ENCODE measurements at places on chromosomes 1 and 21.

GRCh38 chr1:150976879-150977694, 2.5 kb upstream of the CERS2 start:
- peaks cover 42% of the 10 kb centered on the region for H3K4me1 ChIP-seq
- no peaks in the 10 kb centered on the region for H3K36me3 ChIP-seq
- no peak overlapping the region for H3K4me3 ChIP-seq

- H3K4me3 ChIP-seq = peak within 1 kb of the TSS; percentile 85
- H3K4me1 ChIP-seq = peaks cover 4% of the 10 kb centered on the region
- no peaks in the 10 kb centered on the region for H3K27me3 ChIP-seq
- DNase-seq = no peak
- peaks cover 7% of the 10 kb centered on the region for H3K36me3 ChIP-seq
These were observed at the start of gene SV2A for GRCh38 chr1:149917571-149918144. SV2A (minus strand) TSS chr1:149917844; CDS start chr1:149913840, 4,004 bp downstream.

GRCh38 chr21:31974454-31974985, 101.7 kb downstream of the HUNK start:
- H3K27me3 ChIP-seq = no peaks in the 10 kb centered on the region
- H3K4me3 ChIP-seq = no peak overlapping the region
- no peaks in the 10 kb centered on the region for H3K4me1 ChIP-seq
- H3K36me3 ChIP-seq = no peaks in the 10 kb centered on the region
- no peak for DNase-seq

DNA sequence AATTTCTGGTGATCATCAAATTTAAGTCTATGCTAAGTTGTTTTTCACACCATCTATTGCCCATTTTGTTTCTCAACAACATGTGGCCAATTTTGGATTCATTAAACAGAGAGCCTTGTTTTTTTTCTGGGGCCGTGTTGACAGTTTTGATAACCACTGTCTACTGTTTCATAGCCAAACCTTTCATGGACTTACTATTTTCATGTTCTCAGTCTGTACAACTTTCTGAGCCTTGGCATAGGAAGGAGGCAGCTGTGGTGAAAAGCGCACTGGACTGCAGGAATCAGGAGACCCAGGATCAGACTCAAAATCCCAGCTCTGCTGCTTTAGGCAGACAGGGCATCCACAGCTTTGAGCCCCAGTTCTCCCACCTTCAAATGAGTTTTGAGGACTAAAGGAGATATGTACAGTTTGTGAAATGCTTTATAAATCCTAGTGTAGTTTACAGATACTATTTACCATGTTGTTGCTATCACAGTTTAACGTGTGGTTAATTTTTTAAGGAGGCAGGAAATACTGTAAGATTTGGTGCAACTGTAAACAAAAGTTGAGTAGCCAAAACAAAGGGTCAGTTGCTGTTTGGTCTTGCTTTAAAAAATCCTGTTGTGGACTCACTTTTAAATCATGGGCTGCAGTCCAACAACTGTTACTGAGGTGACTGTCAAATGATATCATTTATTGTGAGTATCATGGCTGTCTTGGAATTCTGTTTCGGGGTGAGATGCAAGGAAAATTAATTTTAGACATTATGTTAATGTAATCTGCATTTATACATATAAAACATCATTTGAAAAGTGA, 2.9 kb downstream of the MACO1 start:
- no peaks in the 10 kb centered on the region for H3K27me3 ChIP-seq
- no peak overlapping the region for H3K4me3 ChIP-seq
- no peaks in the 10 kb centered on the region for H3K4me1 ChIP-seq
- H3K36me3 ChIP-seq = no peaks in the 10 kb centered on the region

DNA sequence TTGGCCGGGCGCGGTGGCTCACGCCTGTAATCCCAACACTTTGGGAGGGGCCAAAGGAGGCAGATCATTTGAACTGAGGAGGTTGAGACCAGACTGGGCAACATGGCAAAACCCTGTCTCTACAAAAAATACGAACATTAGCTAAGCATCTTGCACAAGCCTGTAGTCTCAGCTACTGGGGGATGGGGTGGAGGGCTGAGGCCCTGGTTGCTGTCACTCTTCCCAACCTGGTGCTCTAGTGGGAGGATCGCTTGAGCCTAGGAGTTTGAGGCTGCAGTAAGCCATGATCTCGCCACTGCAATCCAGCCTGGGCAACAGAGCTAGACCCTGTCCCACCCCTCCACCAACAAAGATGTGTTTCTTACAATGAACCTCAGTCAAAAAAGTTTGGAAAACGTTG, 2.8 kb downstream of the PHGDH start:
- peaks cover 35% of the 10 kb centered on the region for H3K36me3 ChIP-seq
- peak overlapping the region; percentile 99 for H3K4me3 ChIP-seq
- H3K4me1 ChIP-seq = peaks cover 32% of the 10 kb centered on the region

- H3K27ac ChIP-seq = no peak overlapping the region
- no peaks in the 10 kb centered on the region for H3K27me3 ChIP-seq
- H3K36me3 ChIP-seq = peaks cover 13% of the 10 kb centered on the region
- H3K4me3 ChIP-seq = no peak overlapping the region
These were observed 29.5 kb downstream of the LIN9 start for GRCh38 chr1:226279498-226279897.

GRCh38 chr1:201939574-201939973, 6.8 kb downstream of the LMOD1 start:
- DNase-seq = no peak
- H3K27ac ChIP-seq = no peak overlapping the region
- peaks cover 5% of the 10 kb centered on the region for H3K4me1 ChIP-seq
- no peaks in the 10 kb centered on the region for H3K36me3 ChIP-seq
- no peaks in the 10 kb centered on the region for H3K27me3 ChIP-seq
- no peak overlapping the region for H3K4me3 ChIP-seq

DNA sequence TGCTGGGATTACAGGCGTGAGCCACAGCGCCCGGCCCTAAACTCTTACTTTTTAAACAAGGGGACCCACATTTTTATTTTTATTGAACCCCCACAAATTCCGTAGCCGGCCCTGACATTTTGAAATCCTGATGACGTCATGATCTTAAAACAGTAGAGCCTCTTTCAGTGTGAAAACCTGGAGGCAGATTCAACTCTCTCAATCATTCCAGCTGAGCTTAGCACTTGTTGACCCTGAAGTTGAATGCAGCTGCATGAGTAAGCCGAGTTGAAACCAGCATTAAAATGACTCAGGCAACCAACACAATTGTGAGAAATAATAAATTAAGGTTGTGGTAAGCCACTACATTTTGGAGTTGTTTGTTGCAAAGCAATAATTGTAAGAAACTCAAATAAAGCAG, 93.9 kb upstream of the ADGRL4 start:
- no peak overlapping the region for H3K4me3 ChIP-seq
- no peak overlapping the region for H3K27ac ChIP-seq
- no peak for DNase-seq
- no peaks in the 10 kb centered on the region for H3K36me3 ChIP-seq

DNA sequence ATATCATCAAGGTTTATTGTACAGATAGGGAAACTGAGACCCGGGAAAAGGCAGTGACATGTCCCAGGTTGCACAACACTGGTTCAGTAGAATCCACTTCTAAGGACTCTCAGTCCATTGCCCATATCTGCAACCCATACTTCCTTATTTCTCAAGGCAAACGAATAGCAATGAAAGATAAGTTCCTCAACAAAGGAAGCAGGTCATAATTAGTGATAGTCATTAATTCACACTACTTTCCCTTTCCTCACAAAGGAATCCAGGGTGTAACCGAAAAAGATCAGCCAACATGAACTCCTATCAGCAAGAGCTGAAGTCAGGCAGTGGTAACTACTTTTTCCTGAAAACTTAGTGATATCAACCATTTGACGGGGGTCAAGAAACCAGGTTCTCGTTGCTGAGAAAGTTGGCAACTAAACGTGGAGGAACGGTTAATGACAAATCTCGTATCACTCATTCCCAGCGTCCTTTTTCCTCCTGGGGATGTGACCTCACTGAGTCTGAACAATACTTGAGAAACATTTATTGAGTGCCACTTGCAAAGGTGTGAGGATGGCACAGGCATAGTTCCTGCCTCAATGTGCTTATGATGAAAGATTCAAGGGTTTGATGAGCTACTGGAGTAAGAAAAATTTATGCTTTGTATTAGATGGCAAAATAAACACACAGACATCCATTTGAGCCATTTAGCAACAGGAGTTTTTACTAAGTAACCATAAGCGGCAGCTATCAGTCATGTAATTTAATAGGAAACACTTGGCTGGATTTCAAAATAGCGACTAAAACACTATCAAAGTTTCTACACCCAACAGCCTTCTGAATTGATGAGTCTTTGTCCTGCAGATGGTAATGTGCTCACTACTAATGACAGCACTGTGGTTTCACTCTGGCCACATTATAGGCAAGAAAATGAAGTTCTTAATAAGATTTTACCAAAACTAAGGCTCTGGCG, 82.3 kb downstream of the PLPP3 start:
- DNase-seq = no peak
- no peak overlapping the region for H3K27ac ChIP-seq
- peaks cover 5% of the 10 kb centered on the region for H3K4me1 ChIP-seq
- peaks cover 18% of the 10 kb centered on the region for H3K36me3 ChIP-seq

DNA sequence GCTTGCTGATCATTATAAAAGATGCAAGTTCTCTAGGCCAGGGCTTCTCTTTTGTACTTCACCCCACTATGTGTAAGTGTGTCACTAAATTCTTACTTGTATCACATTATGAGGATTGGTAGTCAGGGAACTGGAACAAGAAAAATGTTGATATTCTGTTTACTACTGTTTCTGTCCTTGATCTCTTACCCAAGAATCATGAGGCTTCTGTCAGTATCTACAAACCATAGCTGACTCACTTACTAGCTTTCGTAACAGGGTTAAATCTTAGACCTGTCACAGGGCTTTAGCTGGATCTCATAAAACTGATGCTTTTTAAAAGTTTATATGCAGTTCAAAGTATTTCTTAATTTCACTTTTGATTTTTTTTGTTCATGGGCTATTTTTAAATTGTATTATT, 681.2 kb downstream of the PLPP3 start:
- no peak overlapping the region for H3K4me3 ChIP-seq
- H3K27ac ChIP-seq = no peak overlapping the region
- no peaks in the 10 kb centered on the region for H3K27me3 ChIP-seq
- no peaks in the 10 kb centered on the region for H3K36me3 ChIP-seq

GRCh38 chr21:29379517-29380054, 80.9 kb downstream of the BACH1 start:
- no peaks in the 10 kb centered on the region for H3K27me3 ChIP-seq
- H3K4me1 ChIP-seq = no peaks in the 10 kb centered on the region
- no peaks in the 10 kb centered on the region for H3K36me3 ChIP-seq
- DNase-seq = no peak
- no peak overlapping the region for H3K27ac ChIP-seq

- H3K4me3 ChIP-seq = no peak overlapping the region
- DNase-seq = no peak
- no peak overlapping the region for H3K27ac ChIP-seq
- H3K27me3 ChIP-seq = no peaks in the 10 kb centered on the region
These were observed 169.3 kb upstream of the CSF3R start for GRCh38 chr1:36652011-36652410.

DNA sequence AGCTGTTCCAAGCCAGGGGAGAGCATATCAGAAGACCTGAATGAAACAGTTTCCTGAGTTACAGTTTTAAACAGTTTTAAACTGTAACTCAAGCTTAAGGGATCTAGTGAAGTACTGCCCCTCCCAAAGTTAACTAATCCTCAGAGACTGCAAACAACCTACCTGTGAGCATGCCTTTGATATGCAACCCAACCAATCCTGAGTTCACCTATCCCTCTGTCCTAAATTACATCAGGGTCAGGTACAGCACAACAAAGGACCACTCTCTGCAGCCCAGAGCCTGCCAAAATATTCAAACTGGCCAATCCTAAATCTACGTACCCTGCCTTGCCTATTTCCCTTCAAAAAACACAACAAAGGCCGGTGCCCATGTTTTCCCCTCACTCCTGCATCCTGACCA, 32.8 kb upstream of the RAVER2 start:
- no peak for DNase-seq
- no peaks in the 10 kb centered on the region for H3K4me1 ChIP-seq

GRCh38 chr1:94438692-94439276, 20.6 kb downstream of the ABCD3 start:
- H3K27ac ChIP-seq = no peak overlapping the region
- H3K36me3 ChIP-seq = no peaks in the 10 kb centered on the region
- no peaks in the 10 kb centered on the region for H3K27me3 ChIP-seq
- DNase-seq = no peak

DNA sequence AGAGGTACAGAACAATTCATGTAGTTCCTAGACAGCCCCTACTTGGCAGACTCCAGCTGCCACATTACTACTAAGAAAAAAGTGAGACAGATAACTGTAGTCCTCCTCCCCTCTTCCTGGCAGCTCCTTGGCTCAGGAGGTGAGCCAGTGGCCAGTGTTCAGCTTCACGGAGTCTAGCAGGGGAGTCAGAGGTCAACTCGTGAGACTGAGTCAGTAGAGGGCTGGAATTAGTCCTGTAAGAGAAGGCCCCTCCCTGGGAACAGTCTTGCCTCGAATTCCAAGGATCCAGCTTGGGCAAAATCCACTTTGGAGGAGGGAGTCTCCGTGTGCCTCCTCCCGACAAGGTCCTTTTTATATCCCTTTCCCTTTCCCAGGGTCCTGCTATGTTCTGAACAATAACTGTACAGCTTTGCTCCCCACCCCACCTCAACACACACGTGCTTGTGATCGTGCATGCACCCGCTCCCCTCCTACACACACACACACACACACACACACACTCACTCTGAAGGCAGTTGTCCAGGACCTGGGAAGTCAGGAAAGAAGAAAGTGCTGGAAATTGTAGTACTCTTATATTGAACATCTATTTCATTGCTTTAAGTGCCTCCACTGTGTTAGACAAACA, 22.5 kb upstream of the SLC27A3 start:
- H3K27me3 ChIP-seq = no peaks in the 10 kb centered on the region
- no peak overlapping the region for H3K27ac ChIP-seq
- no peak overlapping the region for H3K4me3 ChIP-seq
- no peaks in the 10 kb centered on the region for H3K4me1 ChIP-seq

DNA sequence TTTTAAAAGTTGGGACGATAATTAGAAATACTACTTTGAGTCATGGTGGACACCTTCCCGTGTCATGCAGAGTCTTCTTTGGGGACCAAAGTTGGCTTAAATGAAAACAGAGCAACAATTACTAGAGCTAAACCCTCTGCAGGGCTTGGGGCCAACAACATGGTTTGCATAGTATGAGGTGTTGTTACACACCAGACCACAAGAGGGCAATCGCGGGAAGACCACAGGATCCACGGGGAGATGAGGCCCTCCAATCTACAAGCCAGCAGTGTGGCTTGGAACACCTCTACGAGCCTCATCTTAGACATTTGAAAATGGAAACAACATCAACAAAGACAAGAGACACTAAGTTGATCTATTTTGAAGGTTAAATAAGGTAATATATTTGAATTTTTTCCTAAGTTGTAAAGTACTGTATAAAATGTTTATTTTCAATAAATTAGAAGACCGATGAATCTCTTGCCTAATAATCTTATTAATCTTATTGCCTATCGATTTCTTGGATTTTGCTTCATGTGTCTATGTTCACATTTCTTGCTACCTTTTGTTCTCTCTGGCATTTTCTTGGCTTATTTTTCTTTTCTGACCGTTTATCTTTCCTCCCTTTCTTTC, 8.2 kb upstream of the SMCP start:
- no peaks in the 10 kb centered on the region for H3K36me3 ChIP-seq
- no peak overlapping the region for H3K27ac ChIP-seq
- DNase-seq = no peak
- H3K4me1 ChIP-seq = no peaks in the 10 kb centered on the region
